ENCODE measurements at places on chromosomes 1 and 21. TPM values are rescaled to one million over a fixed set of nuclear protein-coding genes. Genes with fewer than 3 reads are reported as not detected.

DNA sequence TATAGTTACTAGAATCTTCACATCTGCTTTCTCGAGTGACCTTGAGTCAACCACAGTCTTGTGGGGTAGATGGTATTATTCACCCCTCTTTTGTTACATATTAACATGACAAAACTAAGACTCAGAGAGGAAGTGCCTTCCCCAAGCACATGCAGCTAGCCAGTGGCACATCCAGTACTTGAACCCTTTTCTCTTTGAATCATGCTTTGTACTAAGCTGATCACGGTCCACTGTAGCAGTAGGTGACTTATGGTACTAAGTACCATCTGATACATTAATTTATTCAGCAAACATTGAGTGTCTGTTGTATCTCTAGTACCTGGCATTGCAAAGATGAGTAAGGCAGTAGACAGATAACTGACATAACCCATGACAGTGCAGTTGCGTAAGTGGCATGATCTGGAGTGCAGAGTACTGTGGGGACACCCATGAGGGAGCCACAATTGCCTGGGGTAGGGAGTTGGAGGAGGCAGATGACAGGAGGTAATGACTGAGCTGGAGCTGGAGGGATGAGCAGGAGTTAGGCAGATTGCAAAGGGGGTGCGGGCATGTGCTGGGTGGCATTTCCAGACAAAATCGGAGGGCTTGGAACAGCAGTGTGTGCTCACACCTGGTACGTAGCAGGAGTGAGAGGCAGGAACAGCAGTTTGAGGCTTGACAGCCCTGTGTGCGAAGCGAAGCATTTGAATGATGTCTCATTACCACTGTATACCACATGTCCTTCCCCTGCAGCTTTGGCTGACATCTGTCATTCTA lies 29.8 kb downstream of the UCK2 start:
- H3K27me3 ChIP-seq: no peaks in the 10 kb centered on the region
- DNase-seq: no peak
- H3K36me3 ChIP-seq: no peaks in the 10 kb centered on the region
- H3K4me3 ChIP-seq: no peak overlapping the region
- H3K27ac ChIP-seq: no peak overlapping the region

FMO4 gene
- total RNA-seq: 0.74 TPM

GRCh38 chr1:193260896-193261295 lies 74.5 kb upstream of the B3GALT2 start:
- no peak for DNase-seq
- H3K4me1 ChIP-seq: peaks cover 8% of the 10 kb centered on the region
- no peaks in the 10 kb centered on the region for H3K27me3 ChIP-seq

KLHDC7A gene
- 3.2 TPM for total RNA-seq

ELAPOR1 gene
- 156 TPM for total RNA-seq

- no peak overlapping the region for H3K27ac ChIP-seq
- H3K4me1 ChIP-seq: no peaks in the 10 kb centered on the region
- H3K36me3 ChIP-seq: no peaks in the 10 kb centered on the region
- H3K4me3 ChIP-seq: no peak overlapping the region
- no peak for DNase-seq
Measured at GRCh38 chr1:62325681-62326080, 6.4 kb upstream of the KANK4 start.

DNA sequence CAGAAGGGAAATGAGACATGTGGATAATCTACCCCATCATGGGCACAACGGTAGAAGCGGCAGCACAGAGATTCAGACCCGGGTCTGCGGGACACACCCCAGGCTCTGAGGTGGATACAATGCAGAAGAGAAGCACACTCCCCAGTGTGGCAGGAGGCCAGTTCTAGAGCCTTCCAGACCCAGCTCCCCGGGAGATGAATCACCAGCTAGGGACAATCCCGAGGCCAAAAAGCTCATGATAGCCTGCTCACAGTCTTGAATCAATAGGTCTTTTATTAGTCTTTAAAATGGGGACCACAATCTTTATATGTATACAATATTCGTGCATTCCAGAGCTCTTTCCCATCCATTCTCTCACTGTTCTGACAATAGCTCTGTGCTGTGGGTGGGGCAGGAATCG lies 57.3 kb upstream of the DIRAS3 start:
- H3K4me3 ChIP-seq: no peak overlapping the region
- no peaks in the 10 kb centered on the region for H3K27me3 ChIP-seq
- H3K27ac ChIP-seq: no peak overlapping the region
- H3K36me3 ChIP-seq: no peaks in the 10 kb centered on the region
- H3K4me1 ChIP-seq: no peaks in the 10 kb centered on the region

SYPL2 gene
- 3.7 TPM for total RNA-seq

GRCh38 chr21:30714456-30714855 lies 4.1 kb downstream of the KRTAP21-3 start:
- no peak for DNase-seq
- no peak overlapping the region for H3K4me3 ChIP-seq
- H3K36me3 ChIP-seq: no peaks in the 10 kb centered on the region
- no peaks in the 10 kb centered on the region for H3K4me1 ChIP-seq
- H3K27ac ChIP-seq: no peak overlapping the region

DNA sequence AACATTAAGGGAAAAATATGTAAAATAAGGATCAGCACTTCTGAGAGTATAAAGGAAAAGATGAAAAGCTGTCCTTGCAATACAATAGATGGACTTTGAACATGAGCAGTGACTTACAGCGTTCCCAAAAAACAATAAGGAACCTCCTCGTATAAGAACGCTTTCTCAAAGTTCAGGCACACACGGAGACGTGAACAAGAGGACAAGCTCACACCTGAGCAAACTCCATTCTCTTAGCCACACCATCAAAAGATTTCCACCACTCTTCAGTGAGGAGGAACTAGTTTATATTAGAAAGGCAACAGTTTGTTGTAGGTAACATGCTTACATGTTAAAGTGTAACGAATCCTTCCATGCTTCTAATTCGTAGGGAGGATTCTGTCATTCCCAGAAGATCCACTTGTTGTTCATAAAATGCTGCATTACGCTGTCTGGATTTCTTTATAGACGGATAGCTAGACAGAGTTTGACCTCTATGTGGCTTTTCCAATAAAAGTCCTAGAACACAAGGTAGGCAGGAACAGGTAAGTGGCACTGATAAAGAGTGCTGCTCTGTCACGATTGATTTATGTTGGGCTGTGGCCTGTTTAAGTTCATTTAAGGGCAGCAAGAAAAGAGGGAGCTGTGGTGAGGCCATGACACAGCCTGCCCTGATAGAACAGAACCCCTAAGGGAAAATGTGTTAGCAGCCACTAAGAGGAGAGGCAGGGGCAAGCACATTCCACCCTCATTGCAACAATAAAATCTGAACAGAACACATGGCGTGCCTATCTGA lies 37.0 kb upstream of the ATP1A1 start:
- DNase-seq: no peak
- no peak overlapping the region for H3K27ac ChIP-seq
- no peak overlapping the region for H3K4me3 ChIP-seq
- no peaks in the 10 kb centered on the region for H3K36me3 ChIP-seq

RUNX3 gene
- total RNA-seq: 1.3 TPM

SYCP1 gene
- not detected for total RNA-seq

FAM78B gene
- 1.4 TPM for total RNA-seq

DNA sequence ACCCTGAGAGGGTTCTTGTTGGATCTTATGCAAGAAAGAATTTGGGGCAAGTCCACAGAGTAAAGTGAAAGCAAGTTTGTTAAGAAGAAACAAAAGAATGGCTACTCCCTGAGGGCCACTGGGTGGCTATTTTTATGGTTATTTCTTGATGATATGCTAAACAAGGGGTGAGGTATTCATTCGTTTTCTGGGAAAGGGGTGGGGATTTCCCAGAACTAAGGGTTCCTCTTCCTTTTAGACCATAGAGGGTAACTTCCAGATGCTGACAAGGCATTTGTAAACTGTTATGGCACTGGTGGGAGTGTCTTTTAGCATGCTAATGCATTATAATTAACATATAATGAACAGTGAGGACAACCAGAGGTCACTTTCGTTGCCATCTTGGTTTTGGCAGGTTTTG lies 18.2 kb upstream of the IFI6 start:
- H3K4me3 ChIP-seq: no peak overlapping the region
- H3K36me3 ChIP-seq: no peaks in the 10 kb centered on the region
- no peak overlapping the region for H3K27ac ChIP-seq
- H3K4me1 ChIP-seq: no peaks in the 10 kb centered on the region
- H3K27me3 ChIP-seq: no peaks in the 10 kb centered on the region

DNA sequence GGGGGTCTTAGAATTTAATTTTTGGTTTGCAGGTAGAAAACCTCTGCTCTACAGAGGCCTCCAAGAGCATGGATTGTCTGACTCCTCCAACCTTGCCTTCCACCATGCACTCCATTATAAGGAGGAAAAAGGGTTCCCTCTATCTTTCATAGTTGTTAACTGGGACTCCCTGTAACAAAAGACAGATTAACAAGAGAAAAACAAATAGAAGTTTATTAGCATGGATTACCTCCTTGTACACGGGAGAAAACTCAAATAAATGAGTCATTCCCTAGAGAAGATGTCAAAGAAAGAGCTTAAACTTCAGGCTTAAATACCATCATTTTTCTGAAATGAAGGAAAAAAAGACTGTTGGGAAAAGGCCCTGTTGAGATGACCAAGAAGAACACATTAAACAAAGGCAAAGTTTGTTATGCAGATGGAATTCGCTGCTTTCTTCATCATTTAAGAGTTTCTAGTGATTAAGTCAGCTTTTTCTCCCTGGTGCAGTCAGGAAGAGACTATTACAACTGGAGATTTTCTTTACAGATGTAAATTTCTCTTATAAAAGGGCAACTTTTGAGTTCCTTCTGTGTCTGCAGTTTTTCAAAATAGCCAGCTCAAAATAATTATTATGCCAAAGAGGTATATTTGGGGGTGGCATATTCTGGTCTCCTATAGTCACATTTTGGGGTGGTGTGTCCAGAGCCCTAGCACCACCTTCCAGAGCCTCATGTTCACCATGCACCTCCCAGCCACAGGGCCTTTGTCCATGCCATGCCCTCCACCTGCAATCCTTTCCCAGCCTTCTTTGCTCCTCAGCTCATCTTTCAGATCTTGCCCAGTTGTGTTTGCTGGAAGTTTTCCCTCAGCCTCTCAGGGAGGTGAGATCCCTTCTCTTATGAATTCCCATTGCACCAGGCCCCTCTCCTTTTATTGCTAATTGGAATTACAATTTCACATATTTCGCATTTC lies 63.1 kb upstream of the KLHDC7A start:
- no peak for DNase-seq
- H3K4me3 ChIP-seq: no peak overlapping the region
- H3K27me3 ChIP-seq: no peaks in the 10 kb centered on the region
- H3K4me1 ChIP-seq: no peaks in the 10 kb centered on the region
- no peak overlapping the region for H3K27ac ChIP-seq

DNA sequence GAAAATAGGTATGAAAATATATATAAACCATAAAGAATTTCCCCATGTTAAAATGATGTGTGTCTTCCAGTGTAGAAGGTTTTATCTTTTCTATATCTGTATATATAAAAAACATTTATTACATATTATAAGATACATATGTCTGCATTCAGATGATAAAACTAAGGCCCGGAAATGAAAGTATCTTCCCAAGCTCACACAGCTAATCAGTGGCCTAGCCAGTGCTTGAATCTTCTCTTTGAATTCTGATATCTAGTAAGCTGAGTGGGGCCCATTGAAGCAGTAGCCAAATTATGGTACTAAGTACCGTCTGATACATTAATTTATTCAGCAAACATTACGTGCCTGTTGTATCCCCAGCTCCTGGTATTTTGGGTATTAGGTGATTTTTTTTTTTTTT lies 28.6 kb downstream of the UCK2 start:
- no peaks in the 10 kb centered on the region for H3K27me3 ChIP-seq
- H3K36me3 ChIP-seq: no peaks in the 10 kb centered on the region

GRCh38 chr21:17438635-17439034 lies 74.2 kb upstream of the CXADR start:
- no peaks in the 10 kb centered on the region for H3K27me3 ChIP-seq
- no peak overlapping the region for H3K27ac ChIP-seq
- DNase-seq: no peak
- H3K4me3 ChIP-seq: no peak overlapping the region

RIT1 gene
- 8.1 TPM for total RNA-seq

TDRKH gene
- 5.1 TPM for total RNA-seq

- no peak for DNase-seq
- H3K27me3 ChIP-seq: no peaks in the 10 kb centered on the region
- no peaks in the 10 kb centered on the region for H3K36me3 ChIP-seq
- H3K4me3 ChIP-seq: no peak overlapping the region
Measured at GRCh38 chr1:1082239-1082775, 8.2 kb upstream of the RNF223 start.

DNA sequence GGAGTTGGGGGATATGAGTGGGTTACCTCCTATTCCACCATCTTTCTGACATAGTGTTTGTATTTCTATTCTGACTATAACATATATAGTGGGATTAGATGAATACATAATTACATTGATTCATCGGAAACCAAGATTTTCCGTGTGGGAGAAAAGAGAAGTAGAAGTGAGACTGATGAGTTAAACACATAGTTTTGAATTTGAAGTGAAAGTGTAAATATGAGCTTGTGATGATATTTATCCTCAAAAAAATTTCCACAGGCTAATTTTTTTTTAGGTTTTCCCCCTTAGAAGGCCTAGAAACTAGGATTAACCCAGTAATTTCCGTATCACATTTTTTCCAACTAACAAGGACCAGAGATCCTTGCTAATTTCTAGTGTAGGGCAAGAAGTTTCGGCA lies 6.9 kb downstream of the CD1B start:
- H3K27ac ChIP-seq: no peak overlapping the region
- DNase-seq: no peak
- H3K36me3 ChIP-seq: no peaks in the 10 kb centered on the region
- H3K27me3 ChIP-seq: no peaks in the 10 kb centered on the region
- H3K4me1 ChIP-seq: no peaks in the 10 kb centered on the region

GRCh38 chr1:190474650-190475211 lies 2.9 kb downstream of the BRINP3 start:
- no peaks in the 10 kb centered on the region for H3K4me1 ChIP-seq
- peaks cover 5% of the 10 kb centered on the region for H3K27me3 ChIP-seq
- no peaks in the 10 kb centered on the region for H3K36me3 ChIP-seq

PTAFR gene
- 0.37 TPM for total RNA-seq

DNA sequence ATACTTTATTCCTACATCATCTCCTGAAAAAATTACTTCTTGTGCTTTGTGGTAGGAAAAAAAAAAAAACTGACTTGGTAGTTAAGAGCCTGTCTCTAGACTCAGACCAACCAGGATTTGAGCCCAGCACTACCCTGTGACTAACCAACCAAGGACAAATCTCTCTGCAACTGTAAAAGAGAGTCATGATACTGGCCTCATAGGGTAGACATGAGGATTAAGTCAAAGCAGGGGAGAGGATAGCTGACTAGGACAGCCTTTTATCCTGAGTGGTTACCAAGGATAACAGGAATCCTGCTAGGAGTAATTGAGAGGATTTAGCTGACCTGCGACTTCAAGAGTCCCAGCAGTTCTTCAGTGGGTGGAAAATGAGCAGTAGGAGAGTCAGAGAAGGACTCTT lies 112.8 kb downstream of the C1orf21 start:
- no peak for DNase-seq
- no peaks in the 10 kb centered on the region for H3K4me1 ChIP-seq
- H3K36me3 ChIP-seq: no peaks in the 10 kb centered on the region

GRCh38 chr1:1322418-1322817 lies 2.0 kb downstream of the INTS11 start:
- peaks cover 3% of the 10 kb centered on the region for H3K36me3 ChIP-seq
- peaks cover 19% of the 10 kb centered on the region for H3K4me1 ChIP-seq
- no peaks in the 10 kb centered on the region for H3K27me3 ChIP-seq
- no peak overlapping the region for H3K27ac ChIP-seq
- no peak for DNase-seq
- no peak overlapping the region for H3K4me3 ChIP-seq
